ENCODE measurements at places on chromosomes 5 and 9.

- peak; percentile 26 for DNase-seq
Observed at GRCh38 chr5:86686046-86686445, 68.3 kb downstream of the COX7C start.

DNA sequence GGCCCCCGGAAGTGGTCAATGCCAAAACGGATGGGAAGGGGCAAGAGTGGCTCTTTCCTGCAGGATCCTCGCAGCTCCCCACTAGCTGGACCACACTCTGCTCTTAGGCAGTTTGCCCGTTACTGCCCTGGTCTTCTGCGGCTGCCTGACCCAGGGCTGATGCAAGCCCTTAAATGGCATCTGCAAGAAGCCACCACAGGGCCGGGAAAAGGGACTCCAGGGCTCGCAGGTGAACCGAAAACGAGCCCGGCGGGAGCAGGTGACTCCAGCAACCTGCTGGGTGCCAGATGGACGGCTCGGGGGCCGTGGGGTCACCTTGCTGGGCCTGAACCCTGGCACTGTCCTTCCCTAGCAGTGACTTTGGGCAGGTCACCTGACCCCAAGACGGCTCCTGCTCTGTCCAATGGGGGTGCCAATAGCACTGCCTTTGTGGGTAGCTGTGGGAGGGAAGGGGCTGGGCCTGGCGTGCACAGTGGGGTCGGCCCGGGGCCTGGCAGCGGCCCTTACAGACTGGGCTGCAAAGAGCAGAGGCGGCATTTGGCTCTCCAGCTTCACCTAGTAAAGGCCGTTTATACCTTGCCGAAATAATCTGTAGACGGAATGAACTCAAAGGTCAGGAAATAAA is 1.3 kb downstream of the TMEM250 start:
- DNase-seq, result no peak

DNA sequence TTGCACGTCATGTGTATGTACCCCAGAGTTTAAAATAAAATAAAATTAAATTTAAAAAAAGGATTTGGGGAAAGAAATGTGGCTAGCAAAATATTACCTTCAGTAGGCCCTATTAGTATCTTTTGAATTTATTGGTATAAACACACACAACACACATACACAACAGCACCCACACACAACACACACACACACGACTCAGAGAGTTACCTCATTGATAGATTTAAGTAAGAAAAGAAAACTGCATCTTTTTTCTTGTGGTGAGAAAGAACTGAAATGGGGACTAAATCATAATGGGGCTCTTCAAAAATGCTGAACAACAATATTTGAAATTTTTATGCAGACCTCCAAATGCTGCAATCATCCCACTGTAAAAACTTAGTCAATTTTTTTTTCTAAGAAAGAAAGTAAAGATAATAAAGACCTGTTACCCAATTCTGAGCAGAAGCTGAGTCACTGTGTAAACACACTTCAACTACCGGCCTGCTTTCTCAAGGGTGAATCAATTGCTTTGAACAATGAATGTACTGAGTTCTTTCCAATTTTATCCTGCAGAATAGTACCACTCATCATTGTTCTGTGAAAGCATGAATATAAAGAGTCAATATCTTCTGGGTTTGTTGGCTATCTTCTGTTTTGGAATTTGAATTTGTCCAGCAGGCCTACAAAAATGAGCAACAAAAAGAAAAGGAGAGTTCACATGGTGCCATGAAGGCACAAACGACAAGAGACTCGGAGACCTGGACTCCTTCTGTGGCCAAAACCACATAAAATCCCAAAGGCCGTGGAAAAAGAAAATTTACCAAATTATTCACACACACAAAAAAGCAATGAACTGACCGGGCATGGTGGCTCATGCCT is 57.9 kb upstream of the CCNG1 start:
- DNase-seq, result no peak

GRCh38 chr9:77708064-77708815 is 60.1 kb upstream of the GNA14 start:
- DNase-seq, result no peak

- DNase-seq, result no peak
Observed at GRCh38 chr5:2310946-2311345, 428.2 kb upstream of the IRX4 start.

DNA sequence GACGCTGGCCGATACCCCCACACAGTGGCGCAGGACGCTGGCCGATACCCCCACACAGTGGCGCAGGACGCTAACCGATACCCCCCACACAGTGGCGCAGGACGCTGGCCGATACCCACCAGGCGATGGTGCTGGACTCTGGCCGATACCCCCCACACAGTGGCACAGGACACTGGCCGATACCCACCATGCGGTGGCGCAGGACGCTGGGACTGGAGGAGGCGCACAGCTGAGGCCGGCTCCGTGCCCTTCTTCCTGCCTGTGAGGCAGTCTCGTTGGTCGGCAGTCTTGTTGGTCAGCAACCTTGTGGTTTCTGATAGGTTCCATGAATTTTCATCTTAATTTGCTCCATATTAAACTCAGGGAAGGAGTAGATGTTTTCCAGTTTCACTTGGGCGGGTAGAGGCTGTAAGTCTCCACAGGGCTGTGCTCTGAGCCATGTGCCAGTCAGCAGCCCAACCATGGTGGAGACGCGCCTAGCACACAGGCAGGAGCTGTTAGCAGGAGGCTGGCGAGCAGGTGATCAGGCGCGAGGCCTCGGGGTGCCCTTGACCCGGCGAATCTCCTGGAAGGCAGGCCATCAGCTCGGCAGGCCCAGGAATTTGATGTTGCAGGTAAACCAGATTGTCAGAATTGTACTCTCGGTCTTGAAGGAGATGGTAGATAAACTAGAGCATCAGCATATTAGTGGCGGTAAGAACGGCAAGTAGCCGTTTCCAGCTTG is 75.6 kb downstream of the EHMT1 start:
- DNase-seq, result no peak

GRCh38 chr5:143952809-143953208 is 140.8 kb downstream of the HMHB1 start:
- no peak for DNase-seq

GRCh38 chr5:26700759-26701384 is 337.5 kb downstream of the CDH9 start:
- peak; percentile 12 for DNase-seq

- DNase-seq, result no peak
Observed at GRCh38 chr9:81191222-81191621, 498.1 kb downstream of the TLE1 start.

DNA sequence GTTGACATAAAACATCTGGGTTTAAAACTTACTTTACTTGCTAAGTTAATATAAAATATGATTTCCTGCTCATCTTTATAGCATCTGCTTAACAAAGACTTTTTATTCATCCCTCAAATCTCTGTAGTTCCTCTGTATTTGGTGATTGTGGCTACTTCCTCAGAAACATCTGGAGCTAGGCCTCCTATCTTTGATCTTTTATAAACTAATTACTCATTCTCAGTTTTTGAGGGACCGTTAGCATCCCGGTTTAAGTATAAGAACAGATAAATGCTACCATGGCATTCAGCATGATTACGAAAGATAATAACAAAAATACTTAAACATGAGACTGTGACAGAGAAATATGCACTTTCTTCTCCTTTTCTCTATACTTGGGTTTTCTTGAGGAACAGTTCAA is 85.3 kb downstream of the SLC38A9 start:
- no peak for DNase-seq

DNA sequence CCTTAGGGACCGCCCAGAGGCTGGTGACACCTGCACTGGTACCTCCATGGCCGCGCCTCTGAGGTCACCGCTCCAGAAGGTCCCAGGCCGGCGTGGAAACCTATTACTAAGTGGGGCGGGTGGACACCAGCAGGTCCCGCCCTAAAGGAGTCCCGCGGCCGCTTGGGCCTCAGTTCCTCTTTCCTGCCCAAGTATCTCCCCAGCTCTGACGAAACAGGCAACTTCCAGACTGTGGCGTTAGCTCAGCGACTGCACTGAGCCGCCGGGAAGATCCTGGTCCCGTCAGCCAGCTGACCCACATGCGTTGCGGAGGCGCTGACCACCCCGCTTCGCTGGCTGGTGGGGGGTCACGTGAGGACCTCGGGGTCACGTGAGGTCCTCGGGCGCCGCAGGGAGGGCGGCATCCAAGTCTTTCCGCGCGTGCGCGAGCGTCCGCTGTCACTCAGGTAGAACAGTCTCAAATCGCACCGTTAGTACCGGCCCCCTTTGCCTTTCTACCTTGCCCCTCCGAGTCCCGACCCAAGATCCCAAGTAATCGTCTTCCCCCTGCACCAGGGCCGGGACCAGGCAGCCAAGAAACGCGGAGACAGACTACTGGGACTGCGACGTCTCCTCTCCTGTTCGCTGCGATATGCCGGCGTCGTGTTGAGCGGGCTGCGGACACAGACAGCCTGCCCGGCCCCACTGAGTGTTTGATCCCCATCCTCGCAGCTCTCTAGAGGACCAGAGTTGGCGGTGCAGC is 53.7 kb upstream of the KDM4C start:
- DNase-seq, result peak; percentile 88

GRCh38 chr5:107216587-107216986 is 454.1 kb downstream of the EFNA5 start:
- DNase-seq, result no peak

DNA sequence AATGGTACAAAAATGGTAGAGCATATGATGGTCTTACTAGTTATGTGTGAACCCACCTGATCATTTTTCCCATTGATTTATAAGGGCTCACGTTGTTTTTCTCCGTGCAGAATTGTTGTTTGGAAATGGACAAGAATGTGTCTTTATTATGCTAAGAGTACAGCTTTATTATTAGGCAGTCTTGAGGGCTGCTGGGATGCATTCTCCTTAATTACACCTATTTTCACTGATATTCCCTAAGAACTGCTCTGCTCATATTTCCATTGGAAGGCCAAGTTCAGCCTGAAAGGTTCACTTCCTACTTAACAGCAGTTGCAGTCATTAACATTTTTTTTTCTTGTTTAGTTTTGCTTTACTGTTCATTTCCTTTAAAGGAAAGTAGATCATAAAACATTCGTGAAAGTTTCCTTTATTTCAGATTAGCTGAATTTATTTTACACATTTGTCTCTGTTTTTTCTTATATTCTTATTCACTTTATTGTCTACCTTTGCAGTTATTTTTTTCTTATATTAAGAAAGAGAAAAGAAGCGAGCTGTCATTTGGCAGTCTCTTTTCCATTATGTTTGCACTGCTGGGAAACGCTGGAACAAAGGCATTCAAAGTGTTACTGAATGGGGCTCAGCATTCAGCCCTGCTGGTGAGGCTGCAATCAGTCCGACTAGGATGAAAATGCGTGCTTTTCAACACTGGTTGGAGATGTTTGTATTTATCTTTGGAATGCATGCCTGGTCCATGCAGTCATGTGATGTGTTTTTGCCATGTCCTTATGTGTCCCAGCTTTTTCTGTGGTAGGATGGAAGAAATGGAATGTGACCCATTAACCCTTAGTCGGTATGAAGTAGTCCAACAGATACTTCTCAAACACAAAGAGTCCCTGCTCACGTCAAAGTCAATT is 602.7 kb upstream of the ZNF608 start:
- peak; percentile 46 for DNase-seq

- DNase-seq, result no peak
Observed at GRCh38 chr5:159218595-159219023, 9.3 kb upstream of the RNF145 start.

DNA sequence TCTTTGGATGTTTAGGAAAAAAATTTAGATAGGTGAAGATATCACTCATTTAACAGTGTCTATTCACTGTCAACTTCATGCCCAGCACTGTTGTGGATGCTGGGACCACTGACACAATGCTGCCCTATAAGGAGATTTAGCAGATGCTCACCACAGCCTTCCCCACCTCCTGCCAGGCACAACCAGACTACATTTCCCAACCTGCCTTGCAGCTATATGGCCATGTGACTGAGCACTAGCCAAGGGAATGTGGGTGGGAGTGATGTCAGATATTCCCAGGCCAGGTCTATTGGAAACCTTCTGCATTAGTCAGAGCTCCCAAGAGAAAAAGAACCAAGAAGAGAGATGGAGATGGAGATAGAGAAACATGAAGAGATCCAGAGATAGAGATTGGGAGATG is 302.6 kb upstream of the TAS2R1 start:
- DNase-seq, result peak; percentile 2

DNA sequence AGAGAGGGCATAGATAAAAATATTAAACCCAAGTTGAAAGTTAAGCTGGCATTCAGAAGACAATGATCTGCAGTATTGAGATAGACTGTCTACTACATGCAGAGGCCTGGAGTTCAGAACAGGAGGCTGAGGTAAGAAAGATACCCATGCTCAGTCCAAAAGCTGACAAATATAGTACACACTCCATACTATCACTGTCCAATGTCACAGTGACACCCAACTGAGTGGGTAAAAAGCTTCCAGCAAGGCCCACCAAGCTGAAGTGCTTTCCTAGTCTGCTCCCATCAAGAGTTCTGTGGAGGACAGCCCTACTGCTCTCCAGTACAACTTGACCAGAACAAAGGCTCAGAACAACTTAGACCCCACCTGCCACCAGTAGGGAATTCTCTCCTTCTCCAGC is 124.9 kb downstream of the SLC12A2 start:
- DNase-seq, result no peak

- no peak for DNase-seq
Observed at GRCh38 chr5:160492565-160492964, 70.9 kb downstream of the PTTG1 start.

- DNase-seq, result no peak
Observed at GRCh38 chr5:52469420-52469819, 318.3 kb upstream of the ITGA1 start.

- DNase-seq, result no peak
Observed at GRCh38 chr9:113781896-113782295, 94.2 kb upstream of the ZNF618 start.

DNA sequence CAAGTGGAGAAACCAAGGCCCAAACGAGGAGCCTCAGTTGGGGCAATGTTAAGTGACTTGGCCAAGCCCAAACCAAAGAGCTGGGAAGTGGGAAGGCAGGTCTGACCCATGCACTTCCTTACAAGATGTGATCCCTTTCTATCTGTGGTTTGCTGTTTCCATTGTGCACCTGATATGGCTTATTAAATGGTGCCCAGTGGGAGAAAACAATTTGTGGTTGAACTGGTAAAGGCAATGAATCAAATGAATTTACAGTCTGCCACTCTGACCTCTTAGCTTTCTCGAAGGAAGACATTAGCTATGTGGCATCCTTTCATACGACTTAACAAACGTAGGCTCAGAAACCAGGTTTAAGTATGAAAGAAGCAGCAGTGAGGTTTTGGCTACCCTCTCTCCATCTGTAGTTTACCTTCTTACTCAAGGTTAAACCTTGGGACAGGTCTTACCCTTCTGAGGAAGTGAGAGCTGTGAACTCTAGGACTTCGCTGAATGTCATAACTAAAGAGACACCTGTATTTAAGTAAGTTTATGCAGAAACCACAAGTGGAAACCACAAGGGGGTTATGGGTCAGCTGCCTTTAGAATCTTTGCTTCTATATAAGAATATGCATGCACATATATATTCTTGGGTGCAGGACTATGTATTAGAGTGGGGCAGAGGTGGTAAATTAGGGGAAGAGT is 100.5 kb upstream of the SPATA31D4 start:
- no peak for DNase-seq

All from retina (tissue), 1 donor.